RPMI7951 (cell line): ENCODE measurements at places on chromosomes 4 and X.

- DNase-seq: no peak
These were observed 15.9 kb upstream of the TADA2B start for GRCh38 chr4:7027284-7027683.

DNA sequence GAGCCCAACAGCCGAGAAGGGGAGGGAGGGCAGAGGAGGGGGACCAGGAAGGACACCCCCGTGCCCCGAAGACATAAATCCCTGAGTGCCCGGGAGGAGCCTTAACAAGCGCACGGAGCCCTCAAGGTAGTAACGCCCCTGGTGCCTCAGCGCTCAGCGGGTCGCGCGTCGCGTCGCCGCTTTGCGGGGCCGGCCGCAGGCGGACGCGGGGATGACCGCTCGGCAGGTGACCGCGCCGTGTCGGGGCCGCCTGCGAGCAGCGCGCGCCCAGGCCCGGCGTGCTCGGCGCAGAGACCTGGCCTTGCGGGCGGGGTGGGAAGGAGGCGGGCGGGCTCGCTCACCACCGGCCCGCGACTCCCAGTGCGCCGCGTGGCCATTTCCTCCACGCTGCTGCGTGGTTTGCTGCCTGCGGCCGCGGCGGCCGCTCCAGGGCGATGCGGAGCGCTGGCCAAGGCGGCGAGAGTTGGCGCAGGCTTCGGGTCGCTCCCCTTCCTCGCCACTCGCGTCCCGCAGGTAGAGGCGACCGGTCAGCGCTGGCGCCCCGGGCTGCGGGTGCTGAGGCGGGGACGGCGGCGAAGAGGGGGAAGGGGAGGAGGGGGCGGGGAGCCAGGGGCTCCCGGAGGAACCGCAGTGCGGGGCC is 632 bp downstream of the CCSER1 start:
- DNase-seq: no peak

- DNase-seq: no peak
These were observed 57.1 kb downstream of the TMEM131L start for GRCh38 chr4:153523164-153523796.

DNA sequence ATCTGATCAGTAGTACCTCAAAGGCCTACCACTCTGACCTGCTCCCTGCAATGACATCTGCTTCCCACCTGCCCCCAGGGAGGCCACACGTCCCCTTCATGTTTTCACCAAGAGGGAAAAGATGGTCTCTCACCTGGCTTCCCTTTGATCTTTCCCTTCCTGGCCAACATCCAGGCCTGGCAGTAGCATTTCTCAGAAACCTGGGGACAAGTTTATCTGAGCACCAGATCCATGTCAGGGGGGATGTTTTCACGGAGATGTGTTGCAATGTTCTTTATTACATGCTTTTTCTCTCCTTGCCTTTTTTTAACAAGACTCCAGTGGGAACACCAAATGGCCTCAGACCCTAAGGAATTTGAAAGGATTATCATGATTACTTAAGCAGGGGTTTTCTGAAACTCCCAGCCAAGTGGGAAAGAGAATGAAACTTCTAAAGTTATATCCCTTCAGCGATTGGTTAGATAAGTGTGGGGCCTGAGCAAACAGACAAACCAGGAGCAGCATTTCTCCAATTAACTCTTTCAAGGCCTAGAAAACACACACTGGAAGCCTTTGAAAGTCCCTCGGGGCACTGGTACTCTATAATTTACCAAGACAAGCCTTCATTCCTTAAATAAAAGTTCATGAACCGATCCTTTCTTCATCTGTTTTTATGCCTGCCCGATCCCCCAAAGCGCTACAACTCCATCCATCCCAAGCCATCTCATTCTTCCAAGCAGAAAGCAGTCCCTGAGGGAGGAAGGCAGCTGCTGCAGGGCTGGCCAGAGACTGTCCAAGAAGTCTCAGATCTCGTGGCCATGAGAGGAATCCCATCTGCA is 94.1 kb downstream of the BCOR start:
- no peak for DNase-seq

DNA sequence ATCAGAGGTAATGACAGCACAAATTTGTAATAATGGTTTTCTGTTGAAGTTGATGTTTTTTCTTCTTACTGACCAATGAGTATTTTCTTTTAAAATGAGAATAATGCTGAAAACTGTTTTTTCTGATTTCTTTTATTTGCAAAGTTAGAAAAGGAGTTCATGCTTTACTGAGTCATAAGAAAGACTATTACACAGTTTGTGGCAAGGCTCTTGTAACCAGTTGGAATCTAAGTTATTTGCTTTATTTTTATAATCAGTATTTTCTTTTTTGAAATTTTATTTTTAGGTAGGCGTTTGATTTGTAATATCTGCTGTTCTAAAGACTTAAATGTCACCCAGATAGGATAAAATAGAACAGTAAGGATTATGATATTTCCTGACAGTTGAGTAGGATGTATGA is 25.5 kb downstream of the ANAPC4 start:
- DNase-seq: no peak

- DNase-seq: no peak
These were observed 1487.3 kb downstream of the PCDH7 start for GRCh38 chr4:32207456-32207855.

DNA sequence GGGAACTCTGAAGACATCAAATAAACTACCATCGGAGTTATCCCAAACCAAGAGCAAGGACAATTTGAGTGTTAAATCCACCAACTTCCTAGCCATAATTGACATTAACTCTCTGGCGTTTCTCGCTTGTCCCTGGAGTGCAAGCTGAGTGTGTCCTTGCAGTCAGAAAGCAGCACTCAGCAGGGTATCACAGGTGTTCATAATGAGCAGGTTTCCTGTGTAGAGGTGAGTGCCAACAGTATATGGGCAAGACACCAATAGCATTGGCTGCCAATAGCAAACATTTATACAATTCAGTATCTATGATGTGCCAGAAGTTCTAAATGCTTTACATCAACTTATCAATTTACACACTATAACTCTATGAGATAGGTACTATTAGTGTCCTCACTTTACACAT is 11.2 kb downstream of the BLTP1 start:
- no peak for DNase-seq

DNA sequence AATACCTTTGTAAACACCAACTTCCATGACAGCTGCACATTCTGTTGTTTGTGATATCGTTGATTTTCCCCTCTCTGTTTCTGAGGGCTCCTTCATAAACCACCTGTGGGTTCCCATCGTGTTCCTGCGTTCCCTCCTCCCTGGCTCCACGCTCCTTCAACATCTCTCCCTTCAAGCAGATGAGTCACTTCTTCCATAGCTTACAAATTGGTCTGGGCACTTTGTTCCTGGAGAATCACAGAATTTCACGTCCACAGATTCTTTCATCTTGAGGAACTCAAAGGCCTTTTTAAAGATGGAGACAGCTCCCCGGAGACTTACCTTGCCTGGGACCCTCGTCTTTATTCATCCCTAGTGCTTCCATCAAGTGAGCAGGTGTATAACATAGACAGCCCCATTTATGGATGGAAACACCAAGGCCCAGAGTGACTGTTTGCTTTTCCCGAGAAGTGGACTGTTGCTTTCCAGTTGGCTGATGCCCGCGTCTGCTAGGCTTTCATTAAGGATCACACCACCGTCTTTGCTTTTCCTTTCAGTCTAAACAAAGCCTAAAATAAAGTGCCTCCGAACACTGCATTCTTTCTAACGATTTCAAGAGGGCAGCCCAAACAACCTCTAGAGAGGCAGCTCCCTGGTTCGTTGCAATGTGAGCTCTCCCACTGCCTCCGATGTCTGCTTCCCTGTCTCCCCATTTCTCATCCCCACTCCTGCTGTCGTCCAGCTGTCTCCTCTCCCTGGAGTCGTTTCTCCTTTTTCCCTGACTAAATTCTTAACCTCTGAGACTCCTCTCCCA is 146.3 kb upstream of the STX18 start:
- DNase-seq: no peak
